ACHN (cell line): ENCODE measurements at places on chromosomes 2 and 18.

- no peak for DNase-seq
Observed at GRCh38 chr2:166042768-166043390, 84.9 kb downstream of the SCN1A start.

GRCh38 chr2:124310671-124311070, 285.6 kb downstream of the CNTNAP5 start:
- no peak for DNase-seq

GRCh38 chr2:113910967-113911678, 21.2 kb downstream of the ACTR3 start:
- no peak for DNase-seq

GRCh38 chr2:233209117-233209532, 42.3 kb upstream of the ATG16L1 start:
- DNase-seq = no peak

DNA sequence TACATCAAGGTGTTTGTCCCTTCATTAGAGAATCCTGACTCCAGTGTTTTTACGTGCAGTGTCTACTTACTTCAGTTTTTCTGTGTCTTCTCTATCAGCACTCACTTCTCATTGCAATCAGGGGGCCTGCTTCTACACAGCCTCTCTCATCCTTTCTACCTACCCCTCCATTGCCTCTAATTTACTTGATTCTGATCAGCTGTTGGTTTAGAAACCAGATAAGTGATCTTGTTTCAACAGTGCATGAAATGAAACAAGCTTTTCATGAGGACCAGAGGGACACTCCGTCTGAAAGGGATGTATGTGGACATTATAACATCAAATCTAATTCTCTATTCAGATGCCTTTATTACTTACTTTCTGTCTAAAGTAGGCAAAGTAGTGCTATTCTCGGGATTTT, 136.9 kb downstream of the PRKCE start:
- no peak for DNase-seq

DNA sequence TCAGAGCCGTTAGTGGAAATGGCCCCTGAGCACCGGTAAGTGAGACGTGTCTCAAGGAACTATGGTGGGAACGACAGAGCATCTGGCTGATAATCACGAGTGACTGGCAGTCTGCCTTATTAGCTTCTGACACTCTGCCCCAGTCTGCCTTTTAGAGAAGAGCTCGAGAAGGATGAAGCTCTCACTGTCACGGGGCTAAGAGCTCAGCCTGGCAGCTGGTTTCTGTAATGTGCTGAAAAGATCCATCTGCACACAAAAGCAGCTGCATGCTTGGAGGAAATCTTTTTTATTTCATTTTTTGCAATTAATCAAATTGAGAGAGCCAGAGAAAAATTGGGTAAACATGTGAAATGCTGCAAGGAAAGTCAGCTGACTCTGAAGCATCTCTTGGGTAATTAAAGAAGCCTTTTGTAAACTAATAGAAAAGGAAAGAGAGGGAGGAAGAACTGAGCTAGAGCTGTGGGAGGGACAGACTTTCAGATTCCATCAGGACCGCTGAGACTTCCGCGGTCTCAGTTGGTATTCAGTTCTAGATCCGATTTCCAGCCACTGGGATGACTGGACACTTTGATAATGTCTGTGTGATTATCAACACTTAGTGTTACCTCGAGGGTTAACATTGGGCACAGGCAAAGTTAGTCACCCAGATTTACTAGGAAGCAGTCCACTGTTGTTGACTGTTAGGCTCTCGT, 24.4 kb downstream of the MBP start:
- no peak for DNase-seq

DNA sequence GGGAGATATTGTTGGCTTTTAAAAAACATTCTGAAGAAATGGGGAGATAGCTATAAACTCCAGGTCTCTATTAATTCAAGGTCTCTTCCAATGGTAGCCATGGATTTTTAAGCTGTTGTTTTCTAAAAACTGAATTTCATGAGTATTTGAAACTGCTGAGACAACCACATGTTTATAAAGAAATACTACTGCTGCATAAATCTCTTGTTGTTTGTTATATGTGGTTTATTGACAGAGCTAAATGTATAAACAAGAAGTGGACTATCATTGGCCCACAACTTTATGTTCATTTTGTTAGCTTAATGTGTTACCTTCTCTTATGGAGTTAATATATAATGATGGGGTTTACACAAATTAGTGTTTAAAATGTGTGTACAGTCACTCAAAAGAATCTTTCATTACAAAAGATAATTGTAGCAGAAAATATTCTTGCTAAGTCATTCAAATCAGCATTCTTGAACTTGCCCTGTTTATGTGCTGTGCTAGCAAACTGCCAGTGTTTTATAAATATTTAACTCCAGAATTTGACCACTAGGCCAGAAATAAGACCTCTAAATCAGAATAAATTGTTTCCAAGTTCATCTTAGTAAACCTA, 242.1 kb downstream of the TMX3 start:
- DNase-seq = no peak

DNA sequence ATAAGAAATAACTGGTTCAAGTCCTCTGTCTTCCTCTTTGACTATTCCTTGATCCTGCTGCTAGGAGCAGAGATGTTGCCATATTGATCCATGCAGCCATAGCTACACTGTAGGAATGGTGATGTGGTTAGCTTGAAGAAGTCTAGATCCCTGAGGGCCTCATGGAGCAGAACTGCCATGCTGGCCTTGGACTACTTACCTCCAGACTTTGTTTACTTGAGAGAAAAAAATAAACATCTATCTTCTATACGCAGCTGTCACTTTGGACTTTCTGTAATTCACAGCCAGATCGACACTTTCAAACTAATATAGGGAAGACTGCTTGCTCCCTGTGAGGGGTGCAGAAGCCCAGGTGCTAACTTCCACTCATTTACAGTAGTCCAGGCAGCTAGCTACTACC, 84.5 kb upstream of the NFU1 start:
- no peak for DNase-seq

DNA sequence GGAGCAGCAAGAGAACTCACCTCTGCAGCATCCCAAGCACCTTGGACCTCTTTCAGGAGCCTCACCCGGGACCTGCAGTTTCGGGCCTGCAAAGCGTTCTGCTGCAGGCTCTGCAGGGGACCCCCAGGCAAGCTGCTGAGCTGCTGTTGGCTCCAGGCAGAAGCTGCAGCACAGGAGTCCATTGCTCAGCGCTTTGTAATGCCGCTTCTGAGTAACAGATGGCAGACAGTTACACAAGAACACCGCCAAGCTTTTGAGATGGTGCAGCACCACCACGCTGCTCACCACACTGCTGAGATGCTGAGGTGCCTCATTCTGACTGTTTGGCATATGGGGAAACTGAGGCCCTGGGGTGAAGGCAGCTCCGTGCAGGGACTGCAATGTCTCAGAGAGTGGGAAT, 1.9 kb upstream of the GALNT14 start:
- no peak for DNase-seq
